H1 (cell line): ENCODE measurements at places on chromosomes 4 and X.

DNA sequence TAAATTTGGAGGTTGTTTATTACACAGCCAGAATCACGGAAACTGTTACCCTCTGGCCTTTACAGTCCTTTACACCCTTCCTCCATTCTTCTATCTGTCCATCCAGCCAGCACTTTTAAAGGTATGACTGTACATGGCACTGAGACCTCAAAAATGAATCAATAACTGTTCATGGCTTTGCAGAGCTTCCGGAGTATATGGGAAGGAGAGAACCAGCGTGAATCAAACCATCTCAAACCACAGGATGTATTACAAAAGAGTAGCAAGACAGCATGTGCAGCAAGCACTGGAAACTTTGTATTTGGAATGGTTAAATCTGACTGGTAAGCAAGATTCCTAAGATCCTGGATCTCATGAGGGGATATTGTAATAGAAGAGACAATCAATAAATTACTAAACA lies 228.5 kb upstream of the CASK start:
- no peaks in the 10 kb centered on the region for H3K36me3 ChIP-seq
- H3K4me1 ChIP-seq, result no peaks in the 10 kb centered on the region
- no peaks in the 10 kb centered on the region for H3K27me3 ChIP-seq
- DNase-seq, result no peak

- H3K4me3 ChIP-seq, result no peak overlapping the region
- DNase-seq, result no peak
- peaks cover 2% of the 10 kb centered on the region for H3K4me1 ChIP-seq
- H3K27me3 ChIP-seq, result no peaks in the 10 kb centered on the region
These were observed 274.6 kb downstream of the RPA4 start for GRCh38 chrX:97158269-97158668.

GRCh38 chr4:118739022-118739713 lies 54.0 kb downstream of the METTL14 start:
- no peaks in the 10 kb centered on the region for H3K27me3 ChIP-seq
- peaks cover 39% of the 10 kb centered on the region for H3K36me3 ChIP-seq
- no peak overlapping the region for H3K4me3 ChIP-seq
- no peak for DNase-seq

DNA sequence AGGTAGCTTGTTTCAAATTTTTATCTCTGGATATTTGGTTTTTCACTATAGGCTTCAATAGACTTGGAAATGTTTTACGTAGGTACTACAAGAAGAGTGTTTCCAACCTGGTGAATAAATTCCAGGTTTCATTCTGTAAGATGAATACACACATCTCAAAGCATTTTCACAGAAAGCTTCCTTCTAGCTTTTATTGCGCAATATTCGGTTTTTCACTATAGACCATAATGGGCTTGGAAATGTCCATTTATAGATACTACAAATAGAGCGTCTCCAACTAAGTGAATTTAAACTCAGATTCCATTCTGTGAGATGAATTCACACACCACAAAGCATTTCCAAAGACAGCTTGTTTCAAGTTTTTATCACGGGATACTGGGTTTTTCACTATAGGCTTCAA lies 857.7 kb upstream of the HS3ST1 start:
- H3K27ac ChIP-seq, result no peak overlapping the region
- no peaks in the 10 kb centered on the region for H3K36me3 ChIP-seq
- H3K27me3 ChIP-seq, result no peaks in the 10 kb centered on the region
- no peaks in the 10 kb centered on the region for H3K4me1 ChIP-seq
- H3K4me3 ChIP-seq, result no peak overlapping the region

DNA sequence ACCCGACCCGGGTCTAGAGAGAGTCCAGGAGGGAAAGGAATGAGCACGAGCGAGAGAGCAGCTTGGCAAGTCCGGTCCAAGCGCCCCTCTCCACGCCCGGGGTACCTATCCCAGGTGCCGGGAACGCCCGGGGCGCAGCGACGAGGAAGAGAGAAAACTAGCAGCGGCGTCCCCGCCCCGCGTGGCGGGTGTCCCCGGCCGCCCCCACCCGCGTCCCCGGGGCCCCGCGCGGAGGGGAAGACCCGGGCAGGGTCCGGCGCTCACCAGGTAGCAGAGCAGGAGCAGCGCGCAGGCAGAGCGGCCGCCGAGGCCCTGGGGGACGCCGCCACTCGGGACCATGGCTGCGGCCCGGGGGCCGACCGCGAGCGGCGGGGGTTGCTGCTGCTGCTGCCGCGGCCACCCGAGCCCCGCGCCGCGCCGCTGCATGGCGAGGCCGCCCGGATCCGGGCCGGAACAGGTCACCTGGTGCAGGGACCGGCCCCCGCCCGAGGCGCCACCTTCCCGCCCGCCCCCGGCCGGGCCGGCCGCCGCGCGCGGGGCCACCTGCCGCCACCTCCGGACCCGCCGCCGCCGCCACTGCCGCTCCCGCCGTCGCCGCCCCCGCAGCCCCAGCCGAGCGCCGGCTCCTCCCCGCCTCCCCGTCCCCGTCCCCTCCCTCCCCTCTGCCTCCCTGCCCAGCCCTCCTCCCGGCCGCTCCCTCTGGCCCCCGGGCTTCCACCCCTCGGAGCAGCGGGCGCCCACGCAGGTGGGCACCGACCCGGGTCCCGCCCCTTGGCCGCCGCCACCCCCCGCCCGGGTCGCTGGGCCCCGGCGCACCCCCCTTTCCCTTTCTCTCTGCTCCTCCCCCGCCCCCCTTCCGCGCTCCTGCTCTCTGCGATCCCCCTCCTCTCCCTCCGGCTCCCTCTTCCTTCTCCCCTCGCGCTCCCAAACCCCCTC lies at the start of gene SEL1L3:
TSS of gene SEL1L3 (minus strand) at position 578 of the 936 bp plus-strand sequence. CDS start at position 426, 152 bp downstream.
- H3K27ac ChIP-seq, result peak within 1 kb of the TSS; percentile 50; the same call in 1 of the 2 replicates
- no peaks in the 10 kb centered on the region for H3K36me3 ChIP-seq
- H3K4me3 ChIP-seq, result peak within 1 kb of the TSS; percentile 77
- no peaks in the 10 kb centered on the region for H3K27me3 ChIP-seq
- peak; percentile 74 for DNase-seq
- H3K4me1 ChIP-seq, result peaks cover 3% of the 10 kb centered on the region; the same call in 1 of the 2 replicates

- H3K4me3 ChIP-seq, result no peak overlapping the region
- H3K27me3 ChIP-seq, result no peaks in the 10 kb centered on the region
- no peak overlapping the region for H3K27ac ChIP-seq
- H3K36me3 ChIP-seq, result no peaks in the 10 kb centered on the region
These were observed 1544.5 kb upstream of the TENM3 start for GRCh38 chr4:180698550-180699195.
